Fibroblast of lung (primary cell): ENCODE measurements at places on chromosomes 5 and 9.

DNA sequence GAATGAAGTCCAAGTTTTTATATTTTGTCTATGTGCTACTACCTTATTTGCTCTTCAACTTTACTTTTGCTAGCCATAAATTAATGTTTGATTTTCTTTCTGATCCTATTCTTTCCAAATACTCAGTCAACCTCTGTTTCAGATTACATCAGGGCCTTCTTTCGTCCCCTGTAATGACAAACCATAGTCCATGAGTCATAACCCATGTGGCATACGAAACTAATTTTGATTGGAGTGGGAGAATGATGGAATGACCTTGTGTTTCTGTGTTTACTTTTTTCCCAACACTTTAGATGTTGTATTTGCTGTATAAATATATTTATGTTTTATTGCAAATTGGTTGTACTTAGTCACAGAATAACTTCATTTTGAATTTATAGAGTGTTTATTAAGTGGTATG lies 1043.1 kb downstream of the DTWD2 start:
- no peak for DNase-seq

DNA sequence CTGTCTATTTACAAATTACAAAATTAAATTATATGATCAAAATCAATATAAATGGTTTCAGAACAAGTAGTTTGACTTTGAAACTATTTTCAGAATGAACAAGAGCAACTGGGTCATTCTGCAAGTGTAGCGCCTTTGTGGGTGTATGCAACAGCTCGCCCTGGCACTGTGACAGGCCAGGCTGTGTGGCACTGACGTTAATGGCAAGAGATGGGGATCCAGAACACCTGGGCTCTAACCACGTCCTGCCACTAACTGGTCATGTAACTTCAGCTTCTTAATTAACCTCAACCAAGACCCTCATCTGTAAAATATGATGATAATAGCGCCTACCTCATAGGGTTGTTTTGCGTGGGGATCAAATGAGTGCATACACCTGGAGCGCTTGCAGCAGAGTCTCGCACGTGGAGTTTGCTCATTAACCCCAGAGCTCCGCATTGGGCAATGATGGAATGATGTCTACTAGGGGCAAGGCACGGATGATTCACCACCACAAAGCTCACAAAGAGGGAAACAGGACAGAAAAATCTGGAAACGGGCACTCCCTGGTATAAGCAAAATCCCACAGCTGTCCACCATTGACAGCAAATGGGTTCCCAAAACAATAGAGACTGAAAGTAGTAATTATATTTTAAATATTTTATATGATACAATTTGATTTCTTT lies 639.4 kb downstream of the SEMA5A start:
- peak; percentile 91 for DNase-seq

DNA sequence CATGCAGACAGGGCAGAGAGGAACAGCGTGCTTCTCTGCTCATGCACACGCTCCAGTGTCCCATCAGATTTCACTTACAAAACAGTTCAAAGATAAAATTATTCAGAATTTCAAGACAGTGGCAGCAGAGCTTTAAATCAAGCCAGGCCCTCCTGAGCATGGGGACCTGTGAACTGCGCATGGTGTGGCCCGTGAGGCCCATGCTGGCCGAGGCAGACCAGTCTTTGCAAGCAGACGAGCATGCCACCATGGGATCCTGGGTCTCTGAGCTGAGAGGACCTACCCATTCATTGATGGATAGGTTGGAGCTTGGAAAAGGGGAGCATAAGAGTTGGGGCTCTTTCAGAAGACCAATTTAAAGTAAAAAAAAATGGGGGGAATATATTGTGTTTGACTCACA lies 35.0 kb upstream of the SAP30L start:
- DNase-seq: no peak

GRCh38 chr5:120252839-120253238 lies 211.3 kb upstream of the PRR16 start:
- peak; percentile 69 for DNase-seq

- peak; percentile 38 for DNase-seq
Observed at GRCh38 chr5:5221724-5222123, 81.6 kb downstream of the ADAMTS16 start.

DNA sequence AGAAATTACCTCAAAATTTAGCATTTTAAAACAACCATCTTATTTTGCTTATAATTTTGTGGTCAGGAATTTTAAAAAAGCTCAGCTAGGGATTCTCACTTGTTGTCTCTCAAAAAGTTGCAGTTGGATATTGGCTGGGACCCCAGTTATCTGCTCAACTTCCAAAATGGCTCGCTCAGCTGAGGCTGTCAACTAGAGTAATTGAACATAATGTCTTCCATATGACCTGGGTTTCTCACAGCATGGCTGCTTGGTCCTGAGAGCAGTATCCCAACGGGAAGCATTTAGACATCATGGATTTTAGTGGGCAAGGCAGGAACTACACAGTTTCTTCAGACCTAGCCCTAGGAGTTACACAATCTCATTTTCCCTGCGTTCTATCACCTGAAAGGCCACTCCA lies 63.6 kb upstream of the SPEF2 start:
- no peak for DNase-seq

GRCh38 chr5:162668926-162669325 lies 601.4 kb downstream of the GABRG2 start:
- no peak for DNase-seq

DNA sequence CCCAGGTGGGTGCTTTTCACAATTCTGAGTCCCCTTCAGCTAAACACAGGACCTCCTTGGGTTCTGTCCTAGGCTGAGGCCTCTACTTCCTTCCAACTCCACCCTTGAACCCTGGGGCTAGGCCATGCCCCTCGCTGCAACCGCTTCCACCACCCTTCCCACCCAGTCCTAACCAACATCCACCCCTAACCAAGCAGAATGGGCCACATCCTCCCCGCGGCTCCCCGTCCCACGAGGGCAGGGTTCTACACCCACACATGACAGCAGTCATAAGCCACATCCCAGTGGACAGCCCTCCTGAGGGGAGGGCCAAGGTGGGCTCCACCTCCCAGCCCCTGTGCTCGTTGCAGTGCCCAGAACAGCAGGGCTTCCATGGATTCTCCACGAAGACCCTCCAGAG lies 65.8 kb downstream of the SHB start:
- no peak for DNase-seq

DNA sequence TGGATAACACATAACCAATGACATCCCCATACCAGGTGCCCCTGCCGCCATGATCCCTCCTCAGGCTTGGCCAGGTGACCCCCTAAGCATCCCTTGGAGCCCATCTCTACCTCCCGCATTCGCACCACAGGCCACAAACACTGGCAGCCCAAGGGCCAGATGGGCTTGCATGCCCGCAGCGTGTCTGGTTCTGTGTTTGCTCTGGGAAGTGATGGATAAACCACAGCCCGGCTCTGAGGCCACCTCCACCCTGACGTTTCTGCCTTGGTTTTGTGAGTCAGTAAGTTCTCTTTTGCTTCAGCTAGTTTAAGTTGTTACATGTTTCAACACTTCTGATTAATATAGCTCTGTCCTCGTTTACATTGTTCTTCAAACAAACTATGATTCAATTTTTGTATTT lies 172.4 kb upstream of the PHYKPL start:
- DNase-seq: no peak

DNA sequence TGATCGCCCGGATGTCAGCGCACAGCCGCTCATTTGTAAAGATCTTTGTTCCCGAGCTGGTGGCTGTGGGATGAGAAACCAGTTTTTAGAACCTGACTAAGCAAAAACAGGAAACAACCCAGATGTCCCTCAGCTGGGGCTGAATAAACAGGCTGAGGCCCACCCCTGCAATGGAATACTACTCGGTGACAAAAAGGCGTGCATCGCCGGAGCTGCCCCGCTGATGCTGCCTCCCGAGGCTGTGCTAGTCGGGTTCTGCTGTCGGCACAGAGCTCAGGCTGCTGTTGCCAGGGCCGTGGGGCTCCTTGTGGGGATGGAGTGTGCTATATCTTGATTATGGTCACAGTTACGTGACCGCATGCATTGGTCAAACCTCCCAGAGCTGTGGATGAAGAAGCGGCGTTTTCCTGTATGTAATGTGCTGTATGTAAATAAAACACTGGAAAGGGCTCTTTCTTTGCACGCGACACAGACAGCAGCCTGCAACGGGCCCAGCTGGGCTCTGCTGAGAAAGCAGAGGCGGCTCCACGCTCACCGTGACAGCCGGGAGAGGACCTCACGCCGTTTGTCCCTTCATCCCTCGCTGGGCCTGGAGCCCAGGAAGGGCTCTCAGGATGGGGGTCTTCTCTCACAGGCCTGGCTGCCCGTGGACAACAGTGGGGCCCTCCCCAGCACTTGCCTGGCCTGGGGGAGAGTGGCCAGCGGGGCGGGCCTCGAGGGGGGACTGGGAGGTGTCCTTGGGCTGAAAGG lies 51.5 kb upstream of the RNU6ATAC start:
- DNase-seq: peak; percentile 65

GRCh38 chr9:3894772-3895171 lies 369.0 kb upstream of the RFX3 start:
- DNase-seq: peak; percentile 93

- no peak for DNase-seq
Observed at GRCh38 chr9:133874060-133874657, 118.0 kb downstream of the VAV2 start.

- no peak for DNase-seq
Observed at GRCh38 chr5:168607946-168608345, 28.8 kb upstream of the PANK3 start.

DNA sequence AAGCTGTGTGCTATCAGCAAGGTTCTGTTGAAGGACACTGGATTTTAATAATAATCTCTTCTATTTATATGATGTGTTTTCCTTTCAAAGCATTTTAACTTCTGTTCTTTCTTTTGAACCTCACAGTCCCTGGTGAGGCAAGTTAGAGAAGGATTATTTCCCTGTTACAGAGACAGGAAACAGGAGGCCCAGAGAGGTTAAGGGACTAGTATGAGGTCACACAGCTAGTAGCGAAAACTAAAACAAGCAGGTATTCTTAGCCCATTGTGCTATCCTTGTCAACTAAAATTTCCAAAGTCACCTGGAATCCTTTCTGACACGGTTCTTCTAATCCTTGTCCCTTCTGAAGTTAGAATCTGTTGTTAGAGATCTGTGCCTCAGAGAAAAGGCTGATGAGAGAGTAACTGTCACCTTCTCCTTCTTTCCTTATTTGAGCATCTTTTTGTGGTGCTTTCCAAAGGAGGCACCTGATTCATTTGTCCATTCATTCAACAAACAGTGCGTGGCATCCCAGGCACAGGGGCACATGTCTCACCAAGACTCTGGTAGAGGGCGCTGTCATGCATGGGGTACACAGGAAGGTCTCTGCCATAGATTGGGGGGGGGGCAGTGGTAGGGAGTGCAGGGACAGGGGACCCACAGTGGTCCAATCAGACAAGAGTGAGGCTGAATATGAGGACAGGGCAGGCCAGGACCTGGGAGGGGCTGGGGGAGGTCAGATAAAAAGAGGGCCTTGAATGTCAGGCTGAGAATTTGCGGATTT lies 61.5 kb downstream of the CRB2 start:
- DNase-seq: no peak

- peak; percentile 54 for DNase-seq
Observed at GRCh38 chr9:114938687-114939575, 8.5 kb upstream of the TNFSF8 start.

DNA sequence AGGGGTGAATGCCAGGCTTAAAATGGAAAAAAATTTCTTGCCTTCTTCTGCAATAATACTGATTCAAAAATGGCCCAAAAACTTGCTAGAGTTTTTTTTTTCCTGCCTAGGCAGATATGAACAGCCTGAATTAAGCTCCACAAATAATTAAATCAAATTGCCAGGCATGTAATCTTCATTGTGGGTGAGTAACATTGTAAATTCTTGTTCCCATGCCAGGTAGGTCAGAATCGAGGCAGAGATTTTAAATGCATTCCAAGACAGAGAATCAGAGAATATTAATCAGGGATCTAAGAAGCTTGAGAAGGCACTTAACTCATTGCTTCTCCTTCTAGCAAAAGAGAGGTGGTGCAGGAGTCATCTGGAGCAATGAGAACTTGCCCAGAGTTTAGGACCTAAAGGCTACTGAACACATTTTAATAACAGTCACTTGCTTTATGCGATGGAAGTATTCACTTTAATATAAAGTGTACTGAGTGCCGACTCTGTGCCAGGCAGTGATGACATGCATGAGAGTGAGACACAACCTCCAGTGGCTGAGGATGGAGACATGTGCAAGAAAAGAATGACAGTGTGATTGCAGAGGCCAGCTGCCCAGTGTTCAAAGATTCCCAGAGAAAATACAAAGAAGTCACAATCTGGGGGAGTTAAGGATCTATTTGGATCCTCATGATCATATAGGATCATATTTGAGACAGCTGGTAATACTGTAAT lies 102.3 kb downstream of the APBA1 start:
- peak; percentile 36 for DNase-seq

GRCh38 chr9:77820293-77820954 lies 172.3 kb upstream of the GNA14 start:
- DNase-seq: peak; percentile 55

DNA sequence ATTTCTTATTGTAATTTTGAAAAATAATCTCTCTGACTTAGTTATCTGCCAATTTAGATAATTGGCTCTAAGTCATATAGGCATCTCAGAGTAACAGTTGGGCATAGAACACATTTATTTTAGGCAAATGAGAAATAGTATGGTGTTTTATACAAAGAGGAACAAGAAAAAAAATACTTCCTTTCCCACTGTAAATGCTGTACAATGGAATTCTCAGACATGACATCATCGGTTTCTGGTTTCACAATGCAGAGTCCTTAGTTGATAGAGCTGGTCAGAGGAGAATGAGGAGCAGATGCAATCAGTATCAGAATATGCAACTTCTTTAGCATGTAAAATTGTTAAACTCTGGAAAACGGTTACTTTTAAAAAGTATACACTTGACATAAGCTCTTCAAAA lies 49.4 kb downstream of the PLK2 start:
- DNase-seq: peak; percentile 92

DNA sequence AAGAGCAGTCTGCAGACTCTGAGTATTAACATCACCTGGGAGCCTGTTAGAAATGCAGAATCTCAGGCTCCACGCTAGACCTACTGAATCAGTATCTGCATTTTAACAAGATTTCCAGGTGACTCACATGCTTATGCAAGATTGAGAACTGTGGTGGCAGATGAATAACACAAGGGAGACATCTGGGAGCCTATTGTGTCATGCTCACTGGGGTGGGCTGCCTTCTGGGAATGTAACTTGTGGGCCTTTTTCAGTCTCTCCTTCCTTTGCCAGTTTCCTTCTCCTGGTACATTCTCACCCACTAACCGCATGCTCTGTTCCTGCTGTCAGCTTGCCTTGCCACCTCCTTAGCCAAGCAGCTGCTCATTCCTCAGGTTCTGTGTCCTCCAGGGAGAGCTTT lies 176.6 kb upstream of the C9orf72 start:
- peak; percentile 6 for DNase-seq

GRCh38 chr5:134510970-134511795 lies 14.3 kb upstream of the JADE2 start:
- no peak for DNase-seq

DNA sequence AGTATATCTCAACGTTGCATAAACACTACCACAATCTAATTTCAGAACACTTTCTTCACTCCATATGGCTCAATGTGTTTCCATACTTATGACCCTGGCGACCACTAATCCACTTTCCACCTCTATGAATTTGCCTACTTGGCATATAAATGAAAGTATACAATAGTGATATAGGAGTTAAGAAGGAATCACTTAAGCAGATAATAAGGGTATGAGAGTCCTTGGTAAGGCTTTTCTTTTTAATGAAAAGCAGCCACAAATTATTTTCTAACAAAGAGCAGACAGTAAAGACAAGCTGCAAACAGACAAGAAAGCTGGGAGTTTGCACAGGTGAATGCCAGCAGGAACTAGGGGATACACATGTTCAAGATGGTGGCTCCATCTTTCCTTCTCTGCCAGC lies 615.1 kb upstream of the NUDT12 start:
- DNase-seq: no peak
